Midbrain (tissue), 1 donor: ENCODE measurements at places on chromosomes 7 and 10.

DNA sequence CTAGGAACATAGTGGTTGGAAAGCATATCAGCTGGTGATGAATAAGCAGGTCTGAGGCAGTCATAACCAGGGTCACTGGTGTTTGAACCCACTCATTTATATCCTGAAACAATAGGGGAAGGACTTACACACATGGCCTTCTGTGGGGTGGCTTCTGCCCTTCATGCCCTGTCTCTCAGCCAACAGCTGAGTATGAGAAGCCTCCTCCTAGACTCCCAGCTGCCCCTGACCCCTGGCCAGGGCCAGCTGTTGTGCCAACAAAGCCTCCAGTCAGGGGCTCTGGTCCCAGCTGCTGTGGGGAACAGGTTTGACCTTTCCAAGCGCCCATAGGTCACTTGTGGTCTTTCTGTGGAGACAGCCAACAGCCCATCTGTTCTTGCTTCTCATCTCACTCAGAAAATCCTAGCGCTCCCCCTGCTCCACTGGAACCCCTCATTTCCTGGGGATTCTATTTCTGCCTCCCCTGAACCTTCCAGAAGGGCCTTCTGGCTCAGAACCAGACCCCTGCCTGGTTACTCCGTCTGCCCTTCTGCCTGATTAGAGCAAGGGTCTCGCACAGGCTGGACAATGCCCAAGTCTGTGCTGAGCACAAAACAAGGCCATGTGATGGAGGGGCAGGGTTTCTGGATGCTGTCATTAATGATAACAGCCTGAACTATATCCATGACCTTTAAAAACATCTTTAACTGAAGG, 9.7 kb upstream of the PURB start:
- no peak for DNase-seq

DNA sequence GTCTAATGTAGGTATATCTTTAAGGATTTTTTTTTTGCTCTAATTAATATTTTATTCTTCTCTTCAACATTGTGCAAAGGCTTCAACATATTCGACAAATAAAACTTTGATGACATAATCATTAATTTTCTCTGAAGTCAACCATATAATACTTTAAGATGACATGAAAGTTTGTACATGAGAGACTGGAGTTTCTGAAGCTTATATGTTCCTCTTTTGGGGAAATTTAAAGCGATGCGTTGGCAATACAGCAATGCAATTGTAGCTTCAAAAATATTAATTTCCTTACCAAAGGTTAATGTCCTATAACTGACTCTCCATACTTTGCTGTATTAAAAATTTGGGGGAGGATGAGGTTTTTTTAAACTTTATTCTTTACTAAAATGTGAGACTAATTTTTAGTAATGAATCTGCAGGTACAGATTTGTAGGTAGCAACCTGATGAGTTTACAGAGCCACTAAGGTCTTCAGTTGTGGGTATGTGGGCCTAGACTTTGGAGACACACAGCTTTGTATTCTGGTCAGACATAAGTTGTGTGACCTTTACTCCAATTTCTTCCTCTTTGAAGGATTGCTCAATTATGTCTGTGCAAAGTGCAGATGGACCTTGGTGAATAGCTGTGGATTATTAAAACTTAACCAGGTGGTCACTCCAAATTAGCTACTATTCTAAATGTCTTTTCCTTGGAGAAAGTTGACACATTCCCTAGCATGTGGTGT, 18.0 kb upstream of the LIPA start:
- no peak for DNase-seq

- no peak for DNase-seq
Observed at GRCh38 chr10:61857746-61858145, 43.8 kb upstream of the ARID5B start.

- no peak for DNase-seq
Observed at GRCh38 chr7:156432018-156432417, 208.6 kb upstream of the RNF32 start.
